ENCODE measurements at places on chromosomes 16 and 17.
A peak's percentile ranks its signal among the peaks of the same experiment; 100 is the strongest.

GRCh38 chr16:88698646-88699045, 7.6 kb downstream of the RNF166 start:
- DNase-seq = no peak

GRCh38 chr16:79215289-79215688, 385.2 kb downstream of the MAF start:
- DNase-seq = no peak

DNA sequence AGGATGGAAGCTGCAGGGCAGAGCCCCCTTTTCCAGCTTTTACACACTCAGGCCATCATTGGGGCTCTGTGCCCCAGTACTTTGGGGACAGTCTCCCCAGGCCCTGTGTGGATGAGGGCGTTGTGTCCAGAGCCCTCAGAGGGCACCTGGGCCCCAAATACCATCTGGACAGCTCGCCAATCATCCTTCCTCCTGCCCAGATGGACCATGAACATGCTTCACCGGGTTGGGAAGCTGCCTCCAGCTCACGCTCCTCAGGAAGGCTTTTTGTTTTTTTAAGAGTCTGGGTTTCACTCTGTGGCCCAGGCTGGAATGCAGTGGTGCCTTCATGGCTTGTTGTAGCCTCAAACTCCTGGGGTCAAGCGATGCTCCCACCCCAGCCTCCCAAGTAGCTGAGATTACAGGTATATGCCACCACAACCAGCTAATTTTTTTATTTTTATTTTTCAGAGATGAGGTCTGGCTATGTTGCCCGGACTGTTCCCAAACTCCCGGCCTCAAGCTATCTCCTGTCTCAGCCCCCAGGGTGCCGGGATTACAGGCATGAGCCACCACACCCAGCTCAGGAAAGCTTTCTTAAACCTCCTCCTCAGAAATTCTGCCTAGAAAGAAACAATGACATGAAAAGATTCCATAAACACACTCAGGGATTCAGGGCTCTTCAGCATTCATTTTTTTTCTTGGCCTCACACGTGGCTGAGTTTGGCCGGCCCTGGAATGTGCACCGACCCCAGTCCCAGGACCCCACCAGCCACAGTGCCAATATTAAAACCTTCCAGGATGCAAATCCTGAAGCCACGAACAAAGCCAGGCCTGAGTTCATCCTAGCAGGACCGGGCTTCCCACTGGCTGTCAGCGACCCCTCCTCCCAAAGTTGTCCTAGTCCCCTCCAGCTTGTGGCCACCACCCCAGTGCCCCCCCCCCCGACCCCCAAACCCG, 27.4 kb upstream of the ZNF423 start:
- no peak for DNase-seq

DNA sequence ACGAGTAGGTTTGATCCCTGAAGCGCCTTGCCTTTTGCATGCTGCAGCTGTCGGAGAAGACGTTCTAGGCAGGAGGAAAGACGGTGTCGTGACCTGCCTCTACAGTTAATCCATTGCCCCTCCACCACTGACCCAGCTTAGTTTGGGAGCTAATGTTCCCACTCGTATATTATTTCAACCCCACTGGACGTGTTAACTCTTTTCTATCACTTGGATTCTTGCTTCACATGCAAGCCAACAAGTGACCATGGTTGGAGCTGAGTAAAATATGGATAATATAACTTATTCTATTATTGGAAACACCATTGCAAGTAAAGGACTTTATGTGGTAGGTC, 681 bp downstream of the CALCOCO2 start:
- no peak for DNase-seq

GRCh38 chr16:51184702-51185433, 33.8 kb upstream of the SALL1 start:
- DNase-seq = no peak

DNA sequence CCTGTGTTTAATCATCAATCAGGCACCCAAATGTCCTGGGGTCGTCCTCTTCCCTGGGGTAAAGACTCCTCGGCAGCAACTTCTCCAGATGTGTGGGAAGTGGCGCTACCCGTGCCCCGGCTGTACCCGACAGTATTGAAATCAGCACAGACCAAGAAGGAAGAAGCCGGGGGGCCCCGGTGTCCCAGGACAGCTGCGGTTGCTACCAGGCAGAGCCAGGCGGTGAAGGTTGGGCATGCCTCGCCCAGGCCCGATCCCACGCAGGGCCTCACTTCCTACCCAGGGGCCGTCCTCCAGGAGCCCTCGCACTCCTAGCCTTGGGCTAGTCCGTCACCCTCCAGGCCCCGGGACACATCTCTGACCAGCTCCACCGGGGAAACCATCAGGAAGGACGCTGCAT, 9.0 kb upstream of the CCDC154 start:
- DNase-seq = no peak

- DNase-seq = no peak
Observed at GRCh38 chr17:79978548-79978855, 57.2 kb downstream of the TBC1D16 start.

GRCh38 chr17:32268734-32269288, 3.2 kb downstream of the RHBDL3 start:
- no peak for DNase-seq

DNA sequence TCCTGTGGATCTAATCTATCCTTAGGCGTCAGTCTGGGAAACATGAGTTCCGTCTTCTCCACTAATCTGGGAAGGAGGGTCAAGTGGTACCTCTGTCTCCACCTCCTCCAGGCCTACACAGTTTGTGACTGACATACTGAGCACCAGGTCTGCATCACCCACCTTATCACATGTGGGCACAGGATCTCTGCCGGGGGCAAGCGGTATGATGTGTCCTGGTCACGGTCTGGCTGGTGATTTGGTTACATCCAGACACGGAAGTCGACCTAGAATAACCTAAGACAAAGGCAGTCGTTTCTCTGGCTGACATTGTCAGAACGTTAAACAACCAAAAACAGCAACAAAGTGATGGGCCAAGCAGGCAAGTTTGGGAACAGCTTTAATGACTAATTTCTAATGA, 82.5 kb upstream of the HSBP1 start:
- DNase-seq = no peak

DNA sequence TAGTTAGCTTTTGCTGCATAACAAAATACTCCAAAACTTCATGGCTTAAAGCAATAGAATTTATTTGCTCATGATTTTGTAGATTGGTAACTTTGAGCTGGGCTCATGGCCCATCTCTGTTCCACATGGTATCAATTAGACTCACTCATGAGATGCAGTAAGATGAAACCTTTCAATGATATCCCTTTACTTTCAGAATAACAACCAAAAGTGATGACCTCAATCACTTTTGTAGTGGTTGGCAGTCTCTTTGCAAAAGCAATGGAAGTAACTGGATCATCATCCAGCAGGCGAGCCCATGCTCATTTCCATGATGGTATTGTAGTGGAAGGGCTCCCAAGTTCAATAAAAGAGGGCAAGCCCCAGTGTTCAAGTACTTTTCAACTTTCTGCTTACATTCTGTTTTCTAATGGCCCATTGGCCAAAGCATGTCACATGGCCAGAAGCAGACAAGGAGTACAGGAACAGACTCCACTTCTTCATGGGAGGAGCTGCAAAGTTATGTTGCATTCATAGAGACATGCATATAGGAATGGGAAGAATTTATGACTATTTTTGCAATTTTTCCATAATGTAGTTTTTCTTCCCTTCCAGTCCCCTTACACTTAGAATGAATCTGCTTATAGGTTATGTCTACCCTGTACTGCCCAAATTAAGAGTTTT, 41.7 kb downstream of the EFCAB5 start:
- DNase-seq = no peak

DNA sequence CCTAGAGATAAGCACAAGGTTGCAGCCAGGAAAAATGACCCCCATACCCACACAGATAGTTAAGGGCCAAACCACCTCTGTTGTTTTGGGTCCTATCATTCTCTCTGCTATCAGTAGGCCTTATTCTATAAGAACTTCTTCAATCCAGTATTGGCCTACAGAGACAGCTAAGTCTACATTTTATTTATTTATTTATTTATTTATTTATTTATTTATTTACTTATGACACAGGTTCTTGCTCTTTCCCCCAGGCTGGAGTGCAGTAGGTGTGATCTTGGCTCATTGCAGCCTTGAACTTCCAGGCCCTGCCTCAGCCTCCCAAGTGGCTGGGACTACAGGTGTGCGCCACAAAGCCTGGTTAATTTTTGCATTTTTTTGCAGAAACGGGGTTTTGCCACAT, 7.5 kb upstream of the MAPT start:
- DNase-seq = no peak

DNA sequence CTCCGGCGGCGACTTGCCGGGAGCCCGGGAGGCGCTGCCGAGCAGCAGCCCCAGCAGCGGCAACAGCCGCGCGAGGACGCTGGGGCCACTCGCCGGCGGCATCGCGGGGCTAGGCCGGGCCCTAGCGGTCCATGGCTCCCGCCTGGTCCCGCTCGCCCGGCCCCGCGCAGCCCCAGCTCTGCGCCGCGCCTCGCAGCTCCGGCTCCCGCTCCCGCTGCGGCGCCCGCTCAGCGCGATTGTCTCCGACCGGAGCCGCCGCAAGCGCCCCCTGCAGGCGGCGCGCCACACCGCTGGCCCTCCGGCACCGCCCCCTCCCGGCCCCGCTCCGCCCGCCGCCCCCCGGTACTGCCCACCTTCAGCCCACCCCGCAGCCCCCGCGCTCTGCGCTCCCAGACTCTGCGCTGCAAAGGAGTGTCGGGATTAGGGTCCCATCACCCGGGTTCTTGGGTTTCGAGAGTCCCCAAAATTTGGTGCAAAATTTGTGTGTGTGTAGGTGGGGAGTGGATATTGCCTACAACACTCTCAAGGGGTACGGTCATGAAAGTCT, at the start of gene FAM171A2:
FAM171A2 (minus strand) TSS at position 241 of the 547 bp plus-strand sequence; CDS start at position 102, 139 bp downstream.
- DNase-seq = no peak

GRCh38 chr16:9966569-9967157, 215.6 kb downstream of the GRIN2A start:
- DNase-seq = no peak

DNA sequence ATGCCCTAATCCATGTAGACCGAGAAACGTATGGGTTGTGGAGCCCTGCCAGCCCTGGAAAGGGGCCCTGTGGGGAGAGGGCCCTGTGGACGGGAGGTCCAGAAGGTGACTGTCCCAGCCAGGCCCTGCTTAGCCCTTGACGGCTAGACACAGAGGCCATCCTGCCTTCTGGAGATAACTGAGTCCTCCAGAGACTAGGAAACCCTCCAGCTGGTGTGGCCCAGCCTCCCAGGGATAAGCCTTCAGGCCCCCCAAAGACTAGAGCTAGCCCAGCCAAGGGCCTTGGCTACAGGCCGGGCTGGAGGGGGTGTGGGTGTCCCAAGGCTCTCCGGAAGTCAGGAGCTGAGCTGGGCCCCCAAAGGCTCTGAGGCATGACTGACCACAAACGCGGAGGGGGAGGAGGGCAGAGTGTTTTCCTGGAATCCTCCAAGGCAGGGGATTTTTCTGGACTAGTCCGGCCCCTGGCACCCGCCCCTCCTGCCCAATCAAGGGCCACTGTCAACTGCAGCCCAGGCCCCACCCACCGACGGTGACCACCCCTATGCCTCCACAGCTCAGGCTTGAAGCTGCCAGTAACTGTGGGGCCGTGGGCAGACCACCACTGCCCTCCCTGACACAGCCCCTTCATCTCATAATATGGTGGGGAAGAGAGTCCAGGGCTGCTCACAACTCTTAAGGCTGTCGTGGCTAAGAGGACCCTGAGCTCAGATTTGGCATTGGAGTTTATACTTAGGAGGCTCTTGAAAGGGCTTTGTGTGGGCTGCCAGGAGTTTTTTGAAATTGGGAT, 885 bp upstream of the VASN start:
- DNase-seq = no peak

DNA sequence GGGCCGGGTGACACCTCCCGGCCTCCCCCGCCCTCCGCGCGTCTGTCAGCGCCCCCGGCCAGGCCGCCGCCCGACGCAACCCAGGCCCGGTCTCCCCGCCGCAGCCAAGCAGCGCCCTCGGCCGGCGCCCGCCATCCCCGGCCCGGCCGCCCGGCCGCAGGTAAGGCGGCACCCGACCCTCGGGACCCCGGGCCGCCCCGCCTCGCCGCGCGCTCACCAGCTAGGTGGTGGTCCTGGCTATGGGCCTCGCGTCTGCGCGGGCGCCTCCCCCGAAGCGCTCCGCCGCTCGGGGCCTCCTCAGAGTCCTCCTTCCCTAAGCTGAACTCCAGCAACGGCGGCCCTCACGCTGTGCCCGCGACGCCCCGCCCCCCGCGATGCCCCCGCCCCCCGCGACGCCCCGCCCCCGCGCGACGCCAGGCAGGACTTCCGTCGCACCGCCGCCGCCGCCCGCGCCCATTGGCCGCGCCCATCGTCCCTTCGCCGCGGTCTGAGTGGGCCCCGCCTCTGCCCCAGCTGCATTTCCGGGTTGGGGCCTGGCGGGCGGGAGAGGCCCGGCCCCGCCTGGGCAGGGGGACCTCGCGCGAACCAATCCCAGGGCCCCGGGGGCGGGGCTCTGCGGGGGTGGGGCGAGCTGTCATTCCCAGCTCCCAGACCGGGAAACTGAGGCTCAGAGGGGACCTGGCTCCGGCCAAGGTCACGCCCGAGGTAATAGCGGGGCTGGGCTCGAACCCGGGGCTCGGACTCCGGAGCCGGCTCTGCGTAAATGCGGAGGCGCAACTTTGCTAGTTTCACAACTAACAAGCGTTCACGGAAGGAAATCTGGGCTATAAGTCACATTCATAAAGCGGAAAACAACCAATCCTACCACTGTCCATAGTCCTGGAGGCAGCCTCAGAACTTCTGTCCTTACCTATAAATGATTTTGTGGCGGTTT, 9.0 kb upstream of the KCTD5 start:
- peak; percentile 92 for DNase-seq

DNA sequence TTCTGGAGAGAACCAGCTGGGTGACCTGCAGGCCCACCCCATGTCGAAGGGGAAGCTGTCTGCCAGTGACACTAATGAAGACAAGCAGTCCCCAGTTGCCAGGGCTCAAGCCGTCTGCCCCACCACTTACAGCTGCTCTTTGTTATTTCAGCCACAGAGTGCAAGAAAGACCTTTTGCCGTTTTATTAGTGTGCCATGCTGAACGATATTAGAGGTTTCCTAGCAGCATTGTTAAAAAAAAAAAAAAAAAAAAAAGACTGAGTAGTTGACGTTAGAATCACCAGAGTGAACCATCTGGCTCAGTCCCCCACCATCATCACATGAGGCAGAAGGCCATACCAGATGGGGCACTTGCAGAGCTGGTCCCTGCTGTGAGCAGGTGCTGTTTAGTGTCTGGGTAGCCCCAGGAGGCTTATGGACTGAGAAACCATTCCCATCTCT, 26.5 kb upstream of the SLC39A11 start:
- DNase-seq = no peak

- no peak for DNase-seq
Observed at GRCh38 chr16:11117576-11118211, 138.3 kb downstream of the SOCS1 start.

- no peak for DNase-seq
Observed at GRCh38 chr17:43832976-43833829, at the start of gene MPP3. Gene MPP3 (minus strand): TSS chr17:43833146. CDS start chr17:43831906, 1,240 bp downstream.

DNA sequence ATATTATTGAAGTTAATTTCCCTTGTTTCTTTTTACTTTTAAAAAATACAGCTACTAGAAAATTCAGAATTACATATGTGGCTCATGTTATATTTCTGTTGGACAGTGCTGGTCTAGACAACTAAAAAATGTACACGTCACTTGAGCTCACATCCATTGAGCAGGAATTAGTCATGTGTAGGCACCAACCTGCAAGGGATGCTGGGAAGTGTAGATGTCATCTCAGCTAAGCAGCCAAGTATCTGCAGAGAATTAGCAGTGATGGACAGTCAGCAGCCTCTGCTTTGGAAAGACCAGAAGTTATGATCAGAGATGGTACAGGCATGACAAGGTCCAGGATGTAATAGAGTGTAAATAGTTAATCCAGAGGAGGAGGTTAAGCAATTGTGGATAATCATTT, 87.1 kb upstream of the HS3ST2 start:
- no peak for DNase-seq

Data from activated CD4-positive, CD25-positive, alpha-beta regulatory T cell treated with anti-CD3 and anti-CD28 coated beads, Interleukin-2, amount 50 U/mL, for 16 hours (primary cell).